ENCODE measurements at places on chromosomes 2 and 18.

GRCh38 chr2:60366135-60366712, 187.2 kb downstream of the BCL11A start:
- peak; percentile 35 for DNase-seq

DNA sequence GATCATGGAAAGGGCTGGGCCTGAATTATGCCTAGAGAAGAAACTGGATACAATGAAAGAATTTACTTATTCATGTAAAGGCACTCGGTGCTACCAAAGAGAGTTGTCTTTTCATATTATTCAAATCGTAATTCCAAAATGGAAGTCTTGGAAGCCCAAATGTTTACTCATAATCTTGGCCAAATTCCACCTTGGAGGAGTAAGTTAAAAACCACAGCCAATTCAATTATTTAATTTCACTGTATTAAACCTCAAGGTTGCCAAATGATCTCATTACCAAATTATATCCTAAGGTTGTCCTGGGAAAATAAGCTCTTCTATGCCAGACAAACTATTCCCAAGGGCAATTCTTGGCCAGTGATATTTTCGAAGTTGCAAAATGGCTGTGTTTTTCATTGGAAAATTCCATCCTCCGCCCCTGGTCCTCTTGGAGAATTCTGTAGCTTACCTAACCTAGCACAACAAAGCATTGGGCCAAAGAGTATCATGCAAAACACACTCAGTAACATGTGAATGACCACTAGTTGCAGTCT, 11.1 kb upstream of the VPS4B start:
- DNase-seq, result no peak

GRCh38 chr2:233892793-233893192, 24.4 kb upstream of the TRPM8 start:
- DNase-seq, result no peak

DNA sequence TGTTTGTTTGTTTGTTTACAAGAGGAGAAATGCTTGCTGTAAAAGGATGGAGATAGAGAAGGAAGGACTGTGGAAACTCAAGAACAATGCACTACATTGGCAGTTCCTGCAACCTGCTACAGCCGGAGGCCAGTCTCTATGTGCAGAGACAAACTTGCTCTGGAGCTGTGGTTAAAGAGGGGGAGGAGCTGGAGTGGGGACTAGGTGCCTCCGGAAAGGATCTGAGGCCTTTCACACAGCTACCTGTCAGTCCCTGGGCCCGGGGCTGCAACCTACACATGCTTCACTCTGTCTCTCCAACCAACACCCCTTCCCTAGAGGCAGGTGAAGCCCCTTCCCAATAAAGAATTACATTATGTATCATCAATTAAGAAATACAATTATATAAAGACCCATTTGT, 1234.0 kb upstream of the ZEB2 start:
- no peak for DNase-seq

GRCh38 chr2:171210864-171211431, 50.3 kb upstream of the TLK1 start:
- no peak for DNase-seq

- DNase-seq, result no peak
Measured at GRCh38 chr18:8084160-8084559, 517.0 kb downstream of the PTPRM start.

DNA sequence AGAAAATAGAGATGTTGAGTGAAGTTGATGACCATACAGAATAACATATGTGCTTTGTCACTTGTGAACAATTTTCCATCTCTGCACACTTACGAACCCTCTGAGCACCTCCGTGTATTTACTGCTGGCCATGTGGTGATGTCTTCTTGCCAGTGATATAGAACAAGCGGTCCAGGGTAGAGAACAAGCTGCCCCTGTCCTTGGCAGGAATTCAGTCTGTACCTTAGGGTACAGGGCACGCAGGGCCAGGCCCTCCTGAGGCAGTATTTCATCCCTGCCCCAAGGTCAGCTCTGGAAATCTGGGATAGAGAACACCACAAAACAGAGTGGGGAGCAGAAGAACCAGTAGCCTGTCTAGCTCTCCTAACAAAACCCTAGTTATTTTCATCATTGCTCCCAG, 44.6 kb downstream of the CDCA7 start:
- DNase-seq, result no peak
